ENCODE measurements at places on chromosomes 12 and 14.
A peak's percentile ranks its signal among the peaks of the same experiment; 100 is the strongest.

GRCh38 chr12:27970401-27971120, 2.0 kb downstream of the PTHLH start:
- peaks cover 87% of the 10 kb centered on the region for H3K27me3 ChIP-seq
- DNase-seq: peak; percentile 47
- H3K27ac ChIP-seq: no peak overlapping the region
- no peaks in the 10 kb centered on the region for H3K36me3 ChIP-seq

GRCh38 chr12:19447386-19447785, 8.1 kb downstream of the AEBP2 start:
- no peak overlapping the region for H3K4me3 ChIP-seq
- no peaks in the 10 kb centered on the region for H3K36me3 ChIP-seq
- H3K4me1 ChIP-seq: peaks cover 8% of the 10 kb centered on the region
- DNase-seq: no peak
- peak overlapping the region; percentile 4 for H3K27ac ChIP-seq

DNA sequence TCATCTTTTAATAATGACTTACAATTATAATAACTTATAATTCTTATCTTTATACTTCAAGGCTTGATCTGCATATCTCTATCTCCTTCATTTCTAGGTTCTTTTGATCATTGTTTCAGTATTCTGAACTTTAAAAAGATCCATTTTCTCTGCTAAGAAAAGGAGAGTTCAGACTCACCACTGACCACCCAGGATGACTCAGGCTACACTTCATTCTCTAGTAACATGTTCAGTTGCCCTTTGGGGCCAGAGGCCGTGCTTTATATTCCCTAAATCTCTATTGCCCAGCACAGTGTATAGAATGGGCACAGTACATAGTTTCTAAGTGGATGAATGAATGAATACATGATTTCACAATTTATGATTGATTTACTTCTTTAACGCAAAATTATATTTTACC, 268.7 kb downstream of the AKAP6 start:
- H3K4me3 ChIP-seq: no peak overlapping the region
- peaks cover 11% of the 10 kb centered on the region for H3K4me1 ChIP-seq
- no peak overlapping the region for H3K27ac ChIP-seq
- no peaks in the 10 kb centered on the region for H3K36me3 ChIP-seq
- no peak for DNase-seq

DNA sequence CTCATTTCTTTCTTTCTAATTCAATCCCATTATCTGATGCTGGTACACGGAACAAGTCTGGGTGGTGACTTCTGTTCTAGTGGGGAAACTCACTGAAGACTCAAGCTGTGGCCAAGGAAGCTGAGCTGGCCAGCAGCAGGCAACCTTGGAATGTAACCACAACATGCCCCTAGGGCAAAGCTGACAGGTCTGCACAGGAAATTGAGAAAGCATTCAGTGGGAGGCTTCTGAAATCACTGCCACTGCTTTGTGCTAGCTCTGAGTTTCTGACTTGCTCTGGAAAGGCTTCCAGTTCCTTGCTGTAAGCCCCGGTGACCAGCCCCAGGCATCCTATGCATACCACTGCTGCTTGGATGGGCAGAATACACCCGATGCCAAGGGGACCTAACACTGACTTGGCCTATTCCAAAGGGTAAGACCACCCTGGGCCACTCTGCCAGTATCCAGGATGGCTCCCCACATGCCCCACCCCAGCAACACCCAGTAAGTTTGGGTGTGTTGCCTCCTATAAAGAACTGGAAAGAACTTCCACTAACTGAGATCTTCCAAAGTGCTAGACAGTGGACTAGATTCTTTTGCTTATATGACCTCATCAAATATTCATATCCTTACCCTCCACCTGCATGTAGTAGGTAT, 84.5 kb upstream of the CDKN3 start:
- DNase-seq: peak; percentile 48
- no peak overlapping the region for H3K4me3 ChIP-seq
- no peaks in the 10 kb centered on the region for H3K27me3 ChIP-seq
- no peaks in the 10 kb centered on the region for H3K36me3 ChIP-seq
- no peak overlapping the region for H3K27ac ChIP-seq

DNA sequence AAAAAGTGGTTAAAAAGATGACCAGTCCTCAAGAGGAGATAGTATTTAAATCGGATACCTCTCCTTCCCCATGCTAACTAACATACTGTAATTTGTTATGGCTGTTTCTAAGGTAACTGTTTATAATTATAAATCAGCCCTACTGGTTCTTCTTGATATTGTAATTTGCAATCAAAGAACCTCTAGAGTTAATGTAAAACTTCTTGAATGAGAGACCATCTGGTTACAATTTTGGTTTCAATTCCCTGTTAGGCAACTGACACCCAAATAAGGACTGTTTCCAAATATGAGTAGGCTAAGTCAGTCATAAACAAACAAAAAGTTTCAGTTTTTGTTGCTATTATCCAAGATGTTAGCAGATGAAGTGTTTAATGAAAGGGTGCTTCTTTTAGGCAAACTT, 120.2 kb upstream of the DNM1L start:
- H3K27ac ChIP-seq: no peak overlapping the region
- peaks cover 7% of the 10 kb centered on the region for H3K4me1 ChIP-seq
- H3K4me3 ChIP-seq: no peak overlapping the region
- no peaks in the 10 kb centered on the region for H3K27me3 ChIP-seq

- no peak for DNase-seq
- no peaks in the 10 kb centered on the region for H3K36me3 ChIP-seq
- H3K4me3 ChIP-seq: no peak overlapping the region
Observed at GRCh38 chr12:40313928-40314327, 89.1 kb downstream of the LRRK2 start.

DNA sequence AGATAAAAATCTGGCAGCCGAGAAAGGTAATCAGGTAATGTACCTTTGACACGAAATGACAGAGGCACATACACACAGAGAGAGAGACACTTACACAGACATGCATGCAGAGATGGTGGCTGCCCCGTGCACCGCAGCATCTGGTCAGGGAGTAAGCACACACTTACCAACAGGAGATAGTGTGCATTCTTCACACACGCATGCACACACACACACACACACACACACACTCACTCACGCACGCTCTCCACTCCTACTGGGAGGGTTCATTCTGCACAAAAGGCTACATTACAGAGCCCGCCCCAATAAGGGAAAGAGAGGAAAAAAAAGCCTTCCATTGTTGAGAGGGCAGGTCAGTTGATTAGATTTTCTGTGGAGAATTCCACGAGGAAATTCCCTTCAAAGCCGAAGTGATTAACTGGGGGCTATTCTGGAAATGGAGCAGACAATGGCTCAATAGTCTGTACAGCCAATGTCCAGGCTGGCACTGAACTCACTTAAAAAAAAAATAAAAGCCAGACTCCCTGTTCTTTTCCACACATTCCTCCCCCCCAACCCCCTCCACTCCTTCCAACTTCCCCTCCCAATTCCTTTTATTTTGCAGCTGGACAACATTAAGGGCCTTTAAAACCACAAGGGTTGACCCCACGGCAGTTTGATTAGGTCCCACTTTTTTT, 1.4 kb upstream of the SOX5 start:
- H3K27me3 ChIP-seq: no peaks in the 10 kb centered on the region
- no peaks in the 10 kb centered on the region for H3K4me1 ChIP-seq
- H3K36me3 ChIP-seq: no peaks in the 10 kb centered on the region

GRCh38 chr14:59547310-59547709, 29.3 kb downstream of the CCDC175 start:
- H3K4me3 ChIP-seq: no peak overlapping the region
- no peak for DNase-seq
- H3K4me1 ChIP-seq: no peaks in the 10 kb centered on the region
- H3K27ac ChIP-seq: no peak overlapping the region
- no peaks in the 10 kb centered on the region for H3K36me3 ChIP-seq

DNA sequence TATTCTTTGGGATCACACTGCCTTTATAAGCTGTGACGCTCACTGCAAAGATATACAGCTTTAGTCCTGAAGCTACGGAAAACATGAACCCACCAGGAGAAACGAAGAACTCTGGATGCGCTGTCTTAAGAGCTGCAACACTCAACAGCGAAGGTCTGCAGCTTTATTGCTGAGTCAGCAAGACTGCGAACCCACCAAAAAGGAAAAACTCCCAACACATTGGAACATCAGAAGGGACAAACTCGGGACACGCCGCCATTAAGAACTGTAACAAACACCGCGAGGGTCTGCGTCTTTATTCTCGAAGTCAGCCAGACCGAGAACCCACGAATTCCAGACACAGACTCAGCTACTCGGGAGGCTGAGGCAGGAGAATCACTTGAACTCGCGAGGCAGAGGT, 9.2 kb upstream of the VWF start:
- H3K36me3 ChIP-seq: no peaks in the 10 kb centered on the region
- H3K27me3 ChIP-seq: no peaks in the 10 kb centered on the region
- no peak overlapping the region for H3K27ac ChIP-seq

- no peak for DNase-seq
- no peaks in the 10 kb centered on the region for H3K36me3 ChIP-seq
- H3K27ac ChIP-seq: no peak overlapping the region
- H3K4me1 ChIP-seq: peaks cover 5% of the 10 kb centered on the region
Observed at GRCh38 chr12:16610743-16611142, 4.8 kb upstream of the LMO3 start.

Data from hepatocyte (in vitro differentiated cells).